ENCODE measurements at places on chromosomes 7 and 10. TPM values are rescaled to one million over a fixed set of nuclear protein-coding genes. Genes with fewer than 3 reads are reported as not detected.

CUZD1 gene
- total RNA-seq = 0.76 TPM

TWIST1 gene
- 8.0 TPM for total RNA-seq

UCN3 gene
- total RNA-seq = not detected

RNLS gene
- 7.9 TPM for total RNA-seq

TMEM139 gene
- 0.15 TPM for total RNA-seq

CLCN1 gene
- total RNA-seq = under 0.01 TPM

SPDYE11 gene
- total RNA-seq = not detected

HOGA1 gene
- 1.1 TPM for total RNA-seq

ABCA13 gene
- total RNA-seq = 2.5 TPM

SEMA4G gene
- 0.44 TPM for total RNA-seq

ANK3 gene
- 59.1 TPM for total RNA-seq

OR2A14 gene
- not detected for total RNA-seq

WNT8B gene
- total RNA-seq = not detected

- DNase-seq = no peak
Observed at GRCh38 chr10:15775513-15775912, 55.8 kb upstream of the ITGA8 start.

DNA sequence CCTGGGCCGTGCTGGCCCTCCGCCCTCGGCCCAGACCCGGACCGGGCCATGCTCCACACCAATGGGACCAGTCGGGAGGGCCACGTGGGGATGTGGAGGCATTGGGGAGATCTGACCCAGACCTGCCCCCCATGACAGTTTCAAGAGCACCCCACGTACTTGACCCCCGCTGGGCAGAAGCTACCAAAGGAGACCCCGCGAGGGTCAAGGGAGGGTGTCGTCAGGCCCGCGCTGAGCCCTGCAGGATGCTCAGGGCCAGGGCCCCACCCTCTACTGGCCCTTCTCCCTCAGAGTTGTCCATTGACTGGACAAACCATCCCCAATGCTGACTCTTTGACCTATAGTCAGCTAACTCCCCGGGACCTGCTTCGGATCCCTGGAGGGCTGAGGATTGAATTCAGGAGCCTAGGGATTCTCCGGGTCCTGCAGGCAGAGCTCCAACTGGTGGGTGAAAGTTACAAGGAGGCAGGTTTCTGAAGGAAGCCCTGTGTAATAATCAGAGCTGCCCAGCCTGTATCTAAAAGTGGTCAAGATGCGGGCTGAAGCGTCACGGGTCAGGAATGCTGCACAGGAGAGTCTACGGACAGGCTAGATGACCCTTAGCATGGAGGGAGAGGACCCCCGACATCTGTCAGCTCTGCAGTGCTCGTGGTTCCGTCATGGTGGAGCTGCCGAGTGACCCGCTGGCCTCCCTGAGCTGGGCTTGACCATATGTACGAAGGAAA is 498 bp upstream of the CALHM2 start:
- DNase-seq = no peak

DNA sequence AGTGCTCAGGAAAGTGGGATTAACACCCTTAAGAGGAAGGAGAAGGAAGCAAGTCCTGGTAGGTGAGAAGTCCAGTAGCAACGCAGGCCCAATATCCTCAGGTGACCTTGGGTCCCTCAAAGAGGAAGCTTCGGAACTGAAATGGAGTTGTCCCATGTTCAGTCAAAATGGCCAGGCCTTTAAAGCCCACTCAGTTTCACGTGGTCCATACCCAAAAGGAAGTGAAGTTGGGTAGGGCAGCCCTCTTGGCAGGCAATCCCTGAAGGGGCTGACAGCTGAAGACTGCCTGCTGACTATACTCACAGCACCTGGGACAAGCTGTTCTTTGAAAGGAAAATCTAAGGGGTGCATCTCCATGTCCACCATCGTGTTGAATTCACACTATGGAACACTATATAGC is 3.0 kb downstream of the GSAP start:
- no peak for DNase-seq

GRCh38 chr7:151687523-151688235 is 168.0 kb upstream of the RHEB start:
- DNase-seq = no peak

DNA sequence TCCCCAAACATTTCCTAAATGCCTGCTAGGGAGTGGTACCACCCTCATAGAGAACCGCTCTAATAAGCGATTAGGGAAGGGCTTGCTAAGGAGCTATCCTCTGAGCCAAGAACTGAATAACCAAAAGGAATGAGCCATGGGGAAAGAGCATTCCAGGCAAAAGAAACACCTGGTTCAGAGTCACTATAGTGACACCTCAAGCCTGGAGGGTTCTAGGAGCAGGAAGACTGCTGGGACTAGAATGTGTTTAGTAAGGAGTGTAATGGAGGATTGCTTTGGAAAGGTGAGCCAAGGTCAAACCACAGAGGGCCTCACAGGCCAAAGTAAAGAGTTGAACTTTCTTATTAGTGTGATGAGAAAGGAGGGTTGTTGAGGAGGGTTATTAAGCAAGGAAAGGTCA is 38.7 kb upstream of the NRBF2 start:
- DNase-seq = no peak

DNA sequence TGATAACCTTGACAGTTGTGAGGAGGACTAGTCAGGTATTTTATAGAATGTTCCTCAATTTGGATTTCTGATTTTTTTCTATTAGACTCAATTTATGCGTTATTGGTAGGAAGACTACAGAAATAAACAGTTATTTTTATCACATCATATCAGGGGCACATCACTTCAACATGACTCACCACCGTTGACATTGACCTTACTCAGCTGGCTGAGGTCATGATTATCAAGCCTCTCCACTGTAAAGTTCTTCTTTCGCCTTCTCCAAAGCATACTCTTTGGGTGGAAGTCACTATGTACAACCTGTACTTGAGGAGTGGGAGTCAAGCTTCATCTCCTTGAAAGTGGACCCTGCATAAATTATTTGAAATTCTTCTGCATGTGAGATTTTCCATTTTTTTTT is 194.3 kb upstream of the IGFBP3 start:
- no peak for DNase-seq

DNA sequence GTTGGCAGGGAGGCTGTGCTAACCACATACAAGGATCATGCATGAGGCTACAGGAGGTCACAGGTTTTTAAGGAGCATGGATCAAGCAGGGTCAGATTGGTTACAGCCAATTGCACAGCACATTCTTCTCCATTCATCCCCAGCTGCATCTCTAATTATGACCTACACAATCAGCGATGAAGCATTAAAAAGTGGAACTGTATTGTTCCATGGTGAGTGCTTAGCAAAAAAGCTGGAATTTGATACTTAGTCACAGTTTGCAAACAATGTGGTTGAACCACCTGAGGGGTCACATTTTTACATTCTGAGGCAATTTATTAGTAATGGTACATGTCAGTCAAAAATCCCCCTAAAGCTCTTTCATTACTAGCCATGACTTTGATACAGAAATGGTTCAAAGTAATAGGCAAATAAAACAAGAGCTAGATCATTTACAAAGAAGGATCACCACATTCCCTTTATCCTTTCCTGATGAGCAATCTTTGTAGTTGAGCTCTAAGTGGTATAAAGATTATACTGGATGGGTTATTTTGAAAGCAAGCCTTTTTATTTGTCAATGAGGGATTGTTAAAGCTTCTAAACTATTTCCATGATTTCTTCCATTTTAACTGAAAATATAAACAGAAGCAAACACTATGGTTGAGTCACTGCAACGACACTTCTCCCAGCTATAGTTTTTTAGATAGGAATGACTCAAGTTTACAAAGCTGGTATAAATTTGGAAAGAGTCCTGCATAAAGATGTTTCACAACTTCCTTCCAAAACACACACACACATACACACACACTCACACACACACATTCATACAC is 217.8 kb upstream of the SEMA3A start:
- no peak for DNase-seq

- DNase-seq = no peak
Observed at GRCh38 chr7:51268859-51269258, 47.8 kb downstream of the COBL start.

GRCh38 chr10:86317949-86318725 is 48.5 kb downstream of the GRID1 start:
- no peak for DNase-seq

- DNase-seq = no peak
Observed at GRCh38 chr7:128869138-128869943, 6.7 kb downstream of the ATP6V1F start.

DNA sequence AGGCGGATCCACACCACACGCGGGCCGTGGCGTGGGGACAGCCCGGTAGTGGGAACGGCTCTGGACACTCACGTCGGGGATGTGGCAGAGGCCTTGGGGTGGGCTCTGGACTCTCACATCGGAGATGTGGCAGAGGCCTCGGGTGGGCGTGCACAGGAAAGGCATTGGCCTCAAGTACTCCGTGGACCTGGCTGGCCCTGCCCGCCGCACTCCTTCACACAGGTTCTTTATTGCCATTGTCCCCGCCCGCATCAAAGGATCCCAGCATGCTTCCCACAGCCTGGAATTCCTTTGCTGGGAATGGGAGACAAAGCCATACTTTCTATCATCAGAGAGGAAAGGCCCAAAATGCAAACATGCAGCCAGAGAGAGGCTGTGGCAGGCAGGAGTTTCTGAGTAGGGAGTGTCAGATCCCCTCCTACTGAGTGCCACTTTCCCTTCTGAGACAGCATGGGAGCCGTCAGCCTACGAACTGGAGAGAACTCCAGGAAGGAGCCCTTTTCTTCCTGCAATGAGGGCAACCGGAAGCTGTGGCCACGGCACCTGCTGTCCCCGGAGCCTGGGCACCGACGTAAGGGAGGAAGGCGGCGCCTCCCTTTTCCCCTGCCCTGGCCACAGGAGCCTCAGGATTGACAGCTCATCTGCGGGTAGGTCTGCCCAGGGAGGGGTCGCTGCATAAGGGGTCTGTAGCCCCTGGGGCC is 51.5 kb downstream of the RBM17 start:
- no peak for DNase-seq

DNA sequence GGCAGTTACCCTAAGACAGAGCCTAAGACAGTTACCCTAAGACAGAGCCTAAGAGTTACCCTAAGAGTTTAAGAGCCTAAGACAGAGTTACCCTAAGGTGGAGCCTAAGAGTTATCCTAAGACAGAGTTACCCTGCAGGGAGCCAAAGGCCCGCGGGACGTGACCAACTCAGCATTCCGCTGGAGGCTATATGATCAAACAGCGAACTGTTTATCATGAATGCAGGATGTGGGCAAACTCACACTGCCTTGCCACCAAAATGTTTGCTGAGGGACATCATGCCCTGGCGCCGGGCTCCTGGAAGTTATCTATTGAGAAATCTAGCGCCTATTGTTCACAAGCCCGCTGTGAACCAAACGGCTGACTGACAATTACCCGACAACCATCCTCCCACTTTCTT is 49.9 kb downstream of the BLVRA start:
- DNase-seq = no peak

DNA sequence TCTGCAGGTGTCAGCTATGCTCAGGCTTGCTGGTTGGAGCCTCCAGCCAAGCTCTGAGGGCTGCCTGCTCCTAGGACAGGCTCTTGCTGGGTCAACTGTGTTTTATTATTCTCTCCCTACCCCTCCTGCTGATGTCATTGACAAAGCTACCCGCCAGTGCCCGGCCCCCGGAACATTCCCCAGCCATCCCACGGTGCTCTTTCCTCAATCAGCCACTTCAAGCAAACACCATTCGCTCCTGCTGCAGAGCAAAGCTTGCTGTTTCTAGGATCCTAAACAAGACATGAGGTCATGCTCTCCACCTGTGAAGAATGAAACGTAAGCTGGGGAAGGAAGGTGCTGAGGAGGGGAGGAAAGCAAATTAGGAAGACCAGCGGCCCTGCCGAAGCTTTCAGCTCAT is 2.1 kb upstream of the C10orf71 start:
- DNase-seq = no peak

GRCh38 chr7:155807065-155807671 is 5.1 kb downstream of the SHH start:
- no peak for DNase-seq

DNA sequence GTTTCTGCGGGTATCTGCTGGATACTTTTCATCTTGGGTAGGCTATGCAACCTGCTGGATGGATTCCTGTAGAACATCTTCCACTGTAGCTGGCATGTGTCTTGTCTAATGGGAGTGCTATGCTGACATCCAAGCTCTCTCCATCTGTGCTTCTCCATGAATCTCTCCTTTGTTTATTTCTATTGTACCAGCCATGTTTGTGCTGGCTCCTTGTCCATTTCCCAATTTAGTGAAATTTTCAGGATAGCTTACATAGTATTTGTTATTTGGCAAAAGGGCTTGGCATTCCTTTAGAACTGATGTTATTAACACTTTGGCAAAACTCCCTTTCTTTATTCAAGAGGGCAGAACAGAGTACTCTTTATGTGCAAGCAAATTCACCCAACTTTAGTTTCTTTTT is 198.0 kb downstream of the CSTF2T start:
- no peak for DNase-seq

GRCh38 chr7:101575168-101575567 is 53.9 kb downstream of the MYL10 start:
- no peak for DNase-seq

GRCh38 chr10:17206210-17206709 is 4.8 kb upstream of the TRDMT1 start:
- DNase-seq = no peak

DNA sequence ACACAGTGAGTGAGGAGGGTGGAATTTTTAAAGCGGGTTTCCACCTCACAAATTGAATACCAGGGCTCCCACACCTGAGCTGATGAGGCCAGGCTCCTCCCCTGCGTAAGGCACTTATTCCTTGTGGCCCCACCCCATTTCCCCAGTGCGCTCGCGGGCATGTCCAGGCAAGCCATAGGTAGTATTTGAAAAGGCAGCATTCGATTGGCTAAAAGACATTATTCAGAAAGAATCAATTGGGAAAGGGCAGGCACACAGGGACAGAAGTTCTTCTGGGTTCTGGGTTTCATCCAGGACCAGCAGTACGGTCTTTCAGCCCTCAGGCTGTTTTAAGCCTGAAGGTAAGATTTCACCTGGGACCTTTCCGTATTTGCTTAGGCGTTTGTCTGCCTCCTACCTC is 222.3 kb downstream of the BBS9 start:
- no peak for DNase-seq

DNA sequence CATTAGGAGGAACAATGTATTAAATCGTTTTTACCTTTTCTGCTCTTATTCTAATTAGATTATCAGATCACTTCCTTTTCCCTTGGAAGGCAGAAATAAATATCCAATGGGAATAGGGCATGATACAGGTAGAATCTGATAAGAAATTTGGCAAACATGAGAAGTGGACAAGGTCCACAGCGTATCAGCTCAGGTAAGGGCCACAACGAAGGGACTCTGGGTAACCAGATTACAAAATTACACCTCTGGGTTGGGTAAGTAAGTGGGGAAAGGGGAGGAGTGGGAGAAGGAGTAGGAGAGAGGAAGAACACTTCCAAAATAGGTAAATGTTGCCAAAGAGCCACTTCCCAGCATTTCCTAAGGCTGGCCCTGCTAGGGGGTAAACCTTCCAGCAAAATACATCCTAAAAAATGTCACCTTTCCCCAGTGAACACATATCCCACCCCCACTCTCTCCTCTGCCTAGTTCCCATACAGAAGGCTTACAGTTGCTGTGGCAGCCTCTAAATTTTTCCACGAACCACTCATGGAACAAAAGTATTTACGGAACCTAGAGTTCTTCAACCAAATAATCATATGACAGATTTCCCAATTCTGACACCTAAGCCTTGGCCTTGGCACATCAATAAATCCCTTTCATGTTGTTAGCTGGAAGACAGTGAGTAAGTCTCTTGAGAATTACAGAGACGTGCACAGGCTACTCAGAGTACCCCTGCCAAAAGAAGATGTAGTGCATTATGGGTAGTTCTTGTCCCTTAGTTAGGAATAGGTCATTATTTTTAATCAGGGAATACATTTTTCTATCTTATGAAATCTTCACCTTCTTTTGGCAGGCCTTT is 51.5 kb upstream of the DLX6 start:
- DNase-seq = no peak

- no peak for DNase-seq
Observed at GRCh38 chr7:52592698-52593097, 442.7 kb upstream of the POM121L12 start.

GRCh38 chr10:98244586-98244985 is 23.4 kb downstream of the LOXL4 start:
- DNase-seq = no peak
